ENCODE measurements at places on chromosomes 13 and 19. TPM values are rescaled to one million over a fixed set of nuclear protein-coding genes. Genes with fewer than 3 reads are reported as not detected.

The MTRF1 gene
- polyA plus RNA-seq: 2.2 TPM

The ADGRE3 gene
- not detected for polyA plus RNA-seq

The DACH1 gene
- 7.6 TPM for polyA plus RNA-seq

The CFD gene
- 3.4 TPM for polyA plus RNA-seq

The KLHL1 gene
- 0.12 TPM for polyA plus RNA-seq

The GJB6 gene
- polyA plus RNA-seq: 15.4 TPM

The ZNF724 gene
- polyA plus RNA-seq: 0.46 TPM

The PLK5 gene
- 1.1 TPM for polyA plus RNA-seq

The NLRP7 gene
- not detected for polyA plus RNA-seq

The AMER2 gene
- polyA plus RNA-seq: 18.8 TPM

The ZNF793 gene
- 3.3 TPM for polyA plus RNA-seq
